RCC 7860 (cell line): ENCODE measurements at places on chromosomes 12 and 14.

DNA sequence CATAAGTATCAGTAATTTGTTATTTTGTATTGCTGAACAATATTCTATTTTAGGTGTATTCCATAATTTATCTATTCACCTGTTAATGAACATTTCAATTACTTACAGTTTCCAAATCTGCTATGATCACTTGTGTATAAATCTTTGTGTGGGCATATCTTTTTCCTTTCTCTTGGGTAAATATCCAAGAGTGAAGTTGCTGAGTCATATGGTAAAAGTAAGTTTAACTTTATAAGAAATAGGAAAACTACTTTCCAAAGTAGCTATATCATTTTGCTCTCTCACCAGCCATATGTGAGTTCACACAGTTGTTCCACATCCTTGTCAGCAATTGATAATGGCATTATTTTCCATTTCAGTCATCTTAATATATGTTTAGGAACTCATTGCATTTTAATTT is 66.6 kb upstream of the KITLG start:
- DNase-seq, result no peak

DNA sequence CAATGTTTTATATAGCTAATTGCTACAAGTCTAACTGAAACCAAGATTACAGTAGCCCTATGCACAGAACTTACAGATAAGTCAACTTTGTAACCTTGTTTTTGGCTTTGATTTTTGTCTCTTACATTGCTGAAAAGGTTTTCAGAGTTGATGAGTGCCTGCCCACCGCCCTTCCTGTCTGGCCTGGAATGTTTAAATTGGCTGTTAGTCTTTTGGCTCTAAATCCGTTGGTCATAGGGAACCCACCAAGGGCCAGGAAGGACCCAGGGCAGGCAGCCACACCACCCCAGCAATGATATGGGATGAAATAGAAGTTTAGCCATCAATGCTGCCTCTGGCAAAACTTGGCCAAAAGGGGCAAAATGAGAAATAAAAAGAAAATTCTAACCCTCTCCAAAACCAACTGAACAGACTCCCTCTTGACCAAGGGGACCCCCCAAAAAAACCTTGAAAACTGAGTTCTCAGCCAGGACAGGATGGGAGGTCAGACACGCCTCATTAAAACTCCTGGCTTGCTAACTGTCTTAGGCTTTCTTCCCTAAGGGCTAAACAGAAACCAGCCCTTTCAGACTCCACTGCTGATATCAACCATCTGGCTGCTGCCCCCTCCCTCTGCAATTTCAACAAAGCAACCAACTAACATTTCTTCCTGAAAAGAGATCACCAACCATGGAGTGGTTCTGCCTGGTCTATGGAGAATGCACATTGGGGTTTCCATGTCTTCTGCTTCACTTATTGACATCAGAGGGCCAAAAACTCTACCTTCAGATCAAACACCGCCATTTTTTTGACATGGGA is 242.1 kb upstream of the NOS1 start:
- no peak for DNase-seq

- peak; percentile 28 for DNase-seq
These were observed 40.7 kb downstream of the PLCZ1 start for GRCh38 chr12:18696971-18697602.

DNA sequence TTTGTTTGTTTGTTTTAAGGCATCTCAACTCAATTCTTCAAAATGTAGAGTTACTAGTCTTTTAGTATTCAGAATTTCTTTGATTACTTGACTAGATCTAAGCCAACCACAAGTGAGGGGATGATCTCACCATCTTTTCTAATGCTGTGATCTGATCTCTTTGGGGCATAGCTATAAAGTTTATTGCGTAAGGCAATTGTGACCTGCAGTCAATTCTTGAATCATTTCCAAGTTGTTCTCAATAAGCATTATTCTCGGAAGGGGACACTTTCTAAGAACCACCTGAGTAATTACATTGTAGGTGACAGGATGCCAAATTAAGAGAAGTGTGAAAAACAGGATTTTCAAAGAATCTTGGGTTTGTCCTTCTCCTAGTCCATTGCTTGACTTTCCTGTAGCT is 13.1 kb downstream of the DACT1 start:
- no peak for DNase-seq

DNA sequence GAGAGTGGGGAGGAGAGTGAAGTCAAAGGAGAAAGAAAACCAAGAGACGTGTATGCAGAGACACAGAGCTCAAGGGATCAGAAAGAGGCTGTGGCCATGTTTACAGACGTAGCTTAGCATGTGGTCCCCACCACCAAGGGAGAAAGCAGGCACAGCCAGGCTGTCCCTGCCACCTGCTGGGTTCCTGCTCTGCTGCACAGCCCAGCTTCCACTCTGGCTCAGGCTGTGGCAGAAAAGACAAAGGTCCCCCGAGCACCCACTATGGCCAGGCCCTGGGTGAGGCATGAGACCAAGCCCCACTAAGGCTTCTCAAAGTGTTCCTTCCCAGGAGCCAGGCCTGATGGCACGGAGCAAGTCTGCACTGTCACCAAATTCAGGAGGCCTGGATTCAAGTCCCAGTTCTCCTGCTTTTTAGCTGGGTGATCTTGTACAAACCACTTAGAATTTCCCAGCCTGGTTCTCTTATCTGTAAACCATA is 25.9 kb upstream of the COL2A1 start:
- DNase-seq, result no peak

GRCh38 chr12:88419794-88420193 is 160.5 kb downstream of the KITLG start:
- DNase-seq, result no peak
